ENCODE measurements at places on chromosomes 13 and 19.
A peak's percentile ranks its signal among the peaks of the same experiment; 100 is the strongest.

DNA sequence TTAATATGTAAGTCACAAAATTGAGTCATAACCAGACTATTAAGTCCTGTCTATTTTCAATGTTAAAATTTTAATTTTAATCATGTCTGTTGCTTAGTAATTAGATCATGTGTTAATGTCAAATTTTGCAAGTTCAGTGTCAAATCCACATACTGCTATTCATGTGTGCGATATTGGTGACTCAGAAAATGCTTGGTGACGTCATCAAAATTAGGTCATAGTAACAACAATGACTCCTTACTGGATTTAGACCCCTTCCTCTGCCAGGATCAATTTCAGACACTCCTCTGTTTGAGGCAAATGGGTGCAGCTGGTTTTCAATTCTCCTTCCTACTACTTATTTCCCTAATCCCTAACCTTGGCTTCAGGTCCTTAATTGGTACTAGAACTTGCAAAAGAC lies 1394.3 kb upstream of the SLC10A2 start:
- DNase-seq, result no peak

- DNase-seq, result no peak
These were observed 19.4 kb downstream of the ACTN4 start for GRCh38 chr19:38666663-38667511.

- no peak for DNase-seq
These were observed 2.7 kb downstream of the CLEC4G start for GRCh38 chr19:7729211-7729610.

- no peak for DNase-seq
These were observed 153.5 kb downstream of the RFC3 start for GRCh38 chr13:33971562-33971819.

DNA sequence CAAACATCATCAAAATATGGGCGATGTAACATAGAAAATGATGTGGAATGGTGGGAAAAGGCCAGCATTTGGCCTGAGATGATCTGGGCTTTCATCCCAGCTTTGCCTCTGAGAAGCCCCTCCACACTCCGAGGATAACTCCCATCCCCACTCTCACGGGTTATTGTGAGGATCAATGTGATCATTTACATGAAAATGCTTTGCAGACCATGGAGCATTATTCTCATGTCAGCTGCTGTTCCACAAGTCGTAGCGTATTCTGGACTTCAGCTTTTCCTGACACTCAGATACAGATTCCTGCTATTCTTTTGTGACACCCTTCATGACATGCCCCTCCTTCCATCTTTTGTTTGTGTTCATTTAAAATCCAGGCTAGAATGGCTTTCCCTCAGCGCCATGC lies 86.5 kb downstream of the NUFIP1 start:
- DNase-seq, result no peak

DNA sequence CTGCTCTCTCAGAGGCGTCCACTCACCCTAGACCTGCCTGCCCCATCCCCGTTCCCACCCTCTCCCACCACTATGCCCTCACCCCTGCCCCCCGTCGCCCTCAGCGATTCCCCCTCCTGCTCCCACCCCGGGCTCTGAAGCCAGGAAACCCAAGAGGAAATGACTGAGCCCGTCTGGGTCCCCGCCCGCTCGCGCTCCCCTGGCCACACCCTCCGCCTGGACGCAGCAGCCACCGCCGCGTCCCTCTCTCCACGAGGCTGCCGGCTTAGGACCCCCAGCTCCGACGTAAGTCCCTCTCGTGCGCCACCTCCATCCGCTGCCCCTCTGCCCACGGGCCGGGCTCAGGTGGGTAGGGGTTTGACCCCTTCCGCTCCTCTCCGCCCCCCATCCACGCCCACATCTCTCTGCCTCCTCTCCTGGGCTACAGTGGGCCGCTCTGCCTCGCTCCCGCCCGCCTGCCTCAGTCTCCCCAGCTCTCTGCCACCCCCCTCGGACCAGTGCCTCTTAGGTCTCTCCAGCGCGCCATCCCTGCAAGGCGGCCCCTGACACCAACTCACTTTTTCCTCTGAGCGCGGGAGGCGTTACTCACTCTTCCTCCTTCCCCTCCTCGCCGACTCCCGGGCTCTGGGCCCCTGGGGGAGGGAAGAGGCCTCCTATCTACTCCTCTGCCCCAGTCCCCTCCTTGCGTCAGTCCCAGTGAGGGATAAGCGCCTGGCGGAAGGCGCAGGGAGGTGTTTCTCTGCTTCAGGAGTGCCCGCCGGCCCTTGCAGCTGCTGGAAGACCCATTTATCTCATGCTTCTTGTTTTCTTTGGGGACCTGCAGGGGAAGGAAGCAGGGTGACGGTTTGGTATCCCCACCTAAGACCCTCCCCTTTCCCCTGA lies at the start of gene FXYD5:
Gene FXYD5, plus strand, starts transcription at position 211 of the 882 bp plus-strand sequence. CDS start 816 bp downstream, outside the sequence.
- peak; percentile 58 for DNase-seq

DNA sequence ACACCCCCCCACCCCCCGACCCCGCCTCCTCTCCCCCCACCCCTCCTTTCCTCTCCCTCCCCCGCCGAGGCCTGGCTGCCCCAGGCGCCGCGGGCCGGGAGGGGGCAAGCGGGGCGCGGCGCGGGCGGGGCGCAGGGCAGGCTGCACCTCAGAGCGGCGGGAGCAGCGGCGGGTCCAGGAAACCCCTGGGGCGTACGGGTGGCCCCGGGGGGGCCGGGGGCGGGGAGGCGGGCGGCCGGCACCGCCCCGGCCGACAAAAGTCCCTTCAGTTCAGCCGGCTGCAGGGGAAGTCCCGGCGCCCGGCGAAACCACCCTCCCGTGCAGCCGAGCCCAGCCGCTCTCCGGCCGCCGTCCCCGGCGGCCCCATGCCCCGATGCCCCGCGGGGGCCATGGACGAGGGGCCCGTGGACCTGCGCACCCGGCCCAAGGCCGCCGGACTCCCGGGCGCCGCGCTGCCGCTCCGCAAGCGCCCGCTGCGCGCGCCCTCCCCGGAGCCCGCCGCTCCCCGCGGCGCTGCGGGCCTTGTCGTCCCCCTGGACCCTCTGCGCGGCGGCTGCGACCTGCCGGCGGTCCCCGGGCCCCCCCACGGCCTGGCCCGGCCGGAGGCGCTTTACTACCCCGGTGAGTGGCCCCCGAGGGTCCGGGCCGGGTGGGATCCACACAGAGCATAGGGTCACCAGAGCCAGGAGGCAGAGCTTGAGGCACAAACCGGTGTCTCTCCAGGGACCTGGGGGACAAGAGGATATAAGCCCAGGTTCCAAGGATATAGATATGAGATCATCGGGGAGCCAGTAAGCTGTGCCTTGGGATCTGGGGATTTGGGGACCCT lies at the start of gene BCL3:
Gene BCL3, plus strand, starts transcription at position 283 of the 829 bp plus-strand sequence. Its CDS starts 83 bp downstream, at position 366.
- peak; percentile 52 for DNase-seq

- no peak for DNase-seq
These were observed 404.2 kb upstream of the SGCG start for GRCh38 chr13:22776394-22777186.

DNA sequence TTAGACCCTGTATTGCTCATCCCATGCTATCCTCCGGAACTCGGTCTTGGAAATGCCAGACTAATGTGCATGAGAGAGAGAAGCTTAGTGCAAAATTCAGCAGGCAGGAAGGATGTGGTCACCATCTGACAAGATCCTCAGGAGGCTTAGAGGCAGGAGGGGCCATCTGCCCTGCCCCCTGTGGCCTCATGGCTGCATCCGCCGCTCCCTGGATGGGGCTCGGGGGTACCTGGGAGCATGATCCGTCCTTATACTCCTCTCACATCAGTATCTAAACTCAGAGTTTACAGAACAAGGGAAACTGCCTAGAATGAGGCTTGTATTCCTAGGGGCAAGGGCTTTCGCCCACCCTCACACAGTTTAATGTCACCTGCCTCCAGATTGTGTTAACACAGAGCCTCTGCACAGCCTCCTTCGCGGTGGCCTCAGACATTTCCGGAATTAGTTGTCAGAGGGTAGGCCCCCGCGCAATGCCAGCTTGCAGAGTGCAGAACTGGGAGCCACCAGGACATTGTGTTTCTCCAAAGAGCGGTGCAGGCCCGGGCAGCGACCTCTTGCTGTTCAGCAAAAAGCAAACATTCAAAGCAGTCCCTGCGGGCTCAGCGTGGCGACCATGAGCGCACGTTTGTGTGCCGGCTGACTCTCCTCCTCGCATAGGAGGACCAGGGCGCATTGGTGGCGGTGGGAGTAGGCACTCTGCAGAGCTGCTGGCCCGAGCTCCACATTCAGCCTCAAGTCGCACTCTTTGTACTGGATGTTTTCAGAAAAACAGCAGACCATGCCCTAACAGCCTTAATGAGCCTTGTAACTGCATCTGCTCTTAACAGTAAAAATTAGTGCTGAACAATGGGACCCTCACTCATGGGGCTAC lies 39.1 kb downstream of the GPR12 start:
- no peak for DNase-seq

DNA sequence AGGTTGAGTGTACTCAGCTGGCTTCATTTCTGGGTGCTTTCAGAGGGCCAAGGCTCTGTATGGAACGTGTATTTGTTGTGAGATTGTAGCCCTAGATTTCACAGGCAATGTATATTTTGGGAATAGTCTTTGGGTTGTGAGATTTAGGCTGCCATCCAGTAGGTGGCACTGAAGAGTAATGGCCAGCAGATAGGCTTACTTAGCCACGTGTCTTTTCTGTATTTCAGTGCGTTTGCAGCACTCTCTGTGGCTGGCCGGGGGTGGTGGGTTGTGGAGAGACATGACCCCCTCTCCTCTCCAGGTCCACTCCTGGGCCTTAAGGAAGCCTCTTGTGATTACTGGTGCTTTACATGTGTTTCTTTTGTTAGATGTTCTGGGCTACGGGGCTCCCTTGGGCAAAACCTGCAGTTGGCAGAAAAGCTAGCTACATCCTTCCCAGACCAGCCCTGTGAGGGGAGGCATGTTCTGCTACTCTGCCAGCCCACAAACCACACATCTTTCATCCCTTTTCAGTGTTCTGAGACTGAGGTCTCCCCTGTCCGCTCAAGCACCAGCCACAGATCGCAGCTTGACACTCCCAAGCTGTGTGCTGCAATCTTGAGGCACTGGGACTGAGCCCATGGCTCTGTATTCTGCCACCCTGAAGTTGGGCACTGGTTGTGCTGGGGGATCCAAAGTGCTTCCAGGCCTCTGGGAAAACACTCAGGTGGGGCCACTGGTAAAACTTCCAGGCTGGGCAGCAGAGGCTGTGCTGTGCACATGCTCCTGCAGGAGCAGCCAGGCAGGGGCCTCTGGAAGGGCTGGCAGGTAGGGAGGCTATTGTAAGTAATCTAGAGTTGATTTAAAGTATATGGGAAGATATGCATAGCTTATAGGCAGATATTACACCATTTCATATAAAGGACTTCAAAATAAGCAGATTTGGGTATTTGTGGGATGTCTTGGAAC lies 1096.8 kb upstream of the PCDH20 start:
- no peak for DNase-seq

DNA sequence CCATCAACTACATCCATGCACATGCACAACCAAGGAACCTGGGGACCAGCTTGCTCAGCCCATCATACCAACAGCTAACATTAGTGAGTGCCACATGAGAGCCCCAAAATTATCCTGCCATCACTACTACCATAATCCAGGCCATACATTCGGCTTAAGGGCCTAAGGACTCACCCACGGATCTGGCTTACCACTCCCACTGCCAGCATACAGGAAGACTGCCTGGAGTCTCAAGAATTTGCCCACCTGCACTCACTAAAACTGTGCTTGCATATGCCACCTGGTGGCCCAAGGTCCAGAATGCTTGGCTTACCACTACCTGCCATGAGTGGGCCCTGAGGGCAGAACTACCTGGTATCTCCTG lies 1562.9 kb upstream of the PRR20A start:
- DNase-seq, result no peak

GRCh38 chr13:43543331-43543730 lies 243.4 kb downstream of the ENOX1 start:
- no peak for DNase-seq

DNA sequence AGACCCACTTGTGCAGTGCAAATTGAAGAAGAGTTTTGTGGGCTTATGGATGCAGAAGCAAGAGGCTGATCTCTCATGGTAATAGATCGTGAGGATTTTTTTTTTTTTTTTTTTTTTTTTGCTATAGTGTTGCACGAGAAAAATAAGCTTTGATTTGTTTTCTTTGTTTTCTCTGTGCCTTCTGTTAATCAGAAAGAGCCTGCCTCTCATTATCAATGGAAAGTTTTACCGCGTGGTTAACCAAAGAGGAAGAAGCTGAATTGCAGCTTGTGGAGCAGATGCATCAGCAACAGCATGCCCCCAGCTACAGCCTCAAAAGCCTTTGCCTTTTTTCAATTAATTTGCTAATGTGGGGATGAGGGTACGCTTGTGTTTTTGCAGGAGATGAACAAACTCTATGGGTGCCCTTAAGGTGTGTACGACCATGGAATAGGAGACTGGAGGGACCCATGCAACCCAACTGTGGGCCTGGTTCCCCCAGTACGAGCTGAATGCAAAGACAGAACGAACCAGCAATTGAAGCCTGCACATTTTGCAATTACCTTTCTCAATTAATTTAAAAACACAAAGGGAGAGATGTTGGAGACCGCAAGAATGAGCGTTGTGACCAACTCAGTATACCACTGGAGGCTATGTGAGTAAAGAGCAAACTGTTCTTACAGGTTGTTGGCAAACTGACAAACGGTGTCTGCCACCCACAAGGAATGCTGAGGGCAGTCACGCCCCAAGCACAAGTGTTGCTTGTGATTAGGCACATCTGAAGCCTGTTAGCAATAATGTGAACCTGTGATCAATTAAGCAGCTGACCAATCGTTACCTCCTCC lies 58.6 kb upstream of the SPRY2 start:
- DNase-seq, result no peak

DNA sequence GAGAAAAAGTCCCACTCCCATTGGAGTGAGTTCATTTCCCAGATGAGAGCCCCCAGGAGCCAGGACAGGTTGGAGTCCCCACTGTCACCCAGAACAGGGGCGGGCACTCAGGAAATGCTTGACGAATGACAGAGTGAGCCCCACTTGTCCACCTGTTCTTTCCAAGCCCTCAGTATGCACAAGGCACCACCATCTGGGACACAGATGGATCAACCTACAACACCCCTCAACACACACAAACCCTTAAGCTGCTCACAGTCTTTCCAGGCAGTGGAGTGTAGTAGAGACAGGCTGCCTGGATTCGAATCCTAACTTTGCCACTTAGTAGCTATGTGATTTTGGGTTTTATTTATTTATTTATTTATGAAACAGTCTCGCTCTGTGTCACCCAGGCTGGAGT lies 8.0 kb downstream of the ARHGEF1 start:
- DNase-seq, result no peak

DNA sequence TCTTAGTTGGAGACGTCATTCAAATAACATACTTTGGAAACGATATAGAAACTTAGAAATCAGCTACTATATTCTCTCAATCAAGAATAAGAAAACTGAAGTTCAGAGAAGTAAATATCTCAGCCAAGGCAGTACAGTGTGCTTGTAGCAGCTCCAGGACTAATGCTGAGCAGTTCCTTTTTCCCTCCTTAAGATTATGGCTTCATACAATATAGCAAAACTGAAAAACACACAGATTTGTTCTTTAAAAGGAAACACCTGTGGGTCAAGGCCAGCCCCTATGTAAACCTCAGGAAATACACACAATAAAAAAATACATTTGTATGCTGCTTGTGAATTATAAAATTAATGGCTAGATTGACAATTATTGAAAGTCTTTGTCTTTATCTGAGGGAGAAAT lies 212.7 kb upstream of the EDNRB start:
- no peak for DNase-seq

DNA sequence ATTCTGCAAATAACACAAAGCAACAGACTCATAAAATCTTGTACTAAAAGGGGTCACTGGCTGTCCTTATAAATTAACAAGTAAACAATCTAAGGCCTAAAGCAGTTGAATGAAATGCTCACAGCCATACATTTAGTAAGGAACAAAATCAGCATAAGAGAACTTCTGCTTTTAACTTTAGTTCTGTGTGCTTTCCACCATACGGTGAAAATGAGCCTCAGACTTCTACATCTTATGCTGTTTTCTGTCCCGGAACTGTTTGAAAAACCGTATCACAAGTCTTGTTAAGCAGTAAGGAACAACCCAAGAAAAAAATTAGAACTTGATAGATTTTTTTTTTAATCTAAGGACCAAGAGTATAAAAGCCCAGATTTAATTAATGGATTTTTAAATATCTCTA lies 549.1 kb upstream of the MIR17HG start:
- no peak for DNase-seq

Measured in activated CD4-positive, CD25-positive, alpha-beta regulatory T cell treated with anti-CD3 and anti-CD28 coated beads, Interleukin-2, amount 50 U/mL, for 16 hours (primary cell).